ENCODE measurements at places on chromosomes 1 and 21.
A peak's percentile ranks its signal among the peaks of the same experiment; 100 is the strongest.

GRCh38 chr1:228938537-228938901 lies 203.2 kb downstream of the RHOU start:
- H3K36me3 ChIP-seq = no peaks in the 10 kb centered on the region
- H3K27me3 ChIP-seq = peaks cover 1% of the 10 kb centered on the region
- peak overlapping the region; percentile 31 for H3K27ac ChIP-seq
- H3K4me3 ChIP-seq = peak overlapping the region; percentile 44
- peaks cover 32% of the 10 kb centered on the region for H3K4me1 ChIP-seq

- H3K27ac ChIP-seq = no peak overlapping the region
- no peaks in the 10 kb centered on the region for H3K4me1 ChIP-seq
- no peaks in the 10 kb centered on the region for H3K27me3 ChIP-seq
- H3K36me3 ChIP-seq = peaks cover 14% of the 10 kb centered on the region
These were observed 134.2 kb downstream of the SYT2 start for GRCh38 chr1:202575918-202576653.

GRCh38 chr1:211482306-211482705 lies 9.7 kb downstream of the RD3 start:
- no peak for DNase-seq
- H3K27me3 ChIP-seq = peaks cover 16% of the 10 kb centered on the region
- H3K4me1 ChIP-seq = no peaks in the 10 kb centered on the region
- H3K4me3 ChIP-seq = no peak overlapping the region

DNA sequence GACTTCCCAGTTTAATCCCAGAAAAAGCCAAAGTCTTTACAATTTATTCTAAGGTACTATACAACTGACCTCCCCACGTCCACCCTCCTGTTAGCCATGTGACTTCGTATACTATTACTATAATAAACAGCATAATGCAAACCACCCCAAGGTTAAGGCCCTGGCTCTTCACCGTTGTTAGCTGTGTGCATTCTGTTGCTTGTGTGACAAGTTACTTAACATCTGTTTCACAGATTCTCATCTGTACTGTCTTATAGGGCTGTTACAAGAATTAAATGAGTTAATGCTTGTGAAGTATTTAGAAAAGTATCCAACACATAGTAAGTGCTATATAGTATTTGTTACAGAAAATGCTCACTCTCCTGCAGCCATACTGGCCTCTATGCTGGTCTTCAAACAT lies 15.7 kb downstream of the WARS2 start:
- peaks cover 20% of the 10 kb centered on the region for H3K36me3 ChIP-seq
- no peak overlapping the region for H3K27ac ChIP-seq
- no peaks in the 10 kb centered on the region for H3K27me3 ChIP-seq
- no peak for DNase-seq
- no peak overlapping the region for H3K4me3 ChIP-seq

DNA sequence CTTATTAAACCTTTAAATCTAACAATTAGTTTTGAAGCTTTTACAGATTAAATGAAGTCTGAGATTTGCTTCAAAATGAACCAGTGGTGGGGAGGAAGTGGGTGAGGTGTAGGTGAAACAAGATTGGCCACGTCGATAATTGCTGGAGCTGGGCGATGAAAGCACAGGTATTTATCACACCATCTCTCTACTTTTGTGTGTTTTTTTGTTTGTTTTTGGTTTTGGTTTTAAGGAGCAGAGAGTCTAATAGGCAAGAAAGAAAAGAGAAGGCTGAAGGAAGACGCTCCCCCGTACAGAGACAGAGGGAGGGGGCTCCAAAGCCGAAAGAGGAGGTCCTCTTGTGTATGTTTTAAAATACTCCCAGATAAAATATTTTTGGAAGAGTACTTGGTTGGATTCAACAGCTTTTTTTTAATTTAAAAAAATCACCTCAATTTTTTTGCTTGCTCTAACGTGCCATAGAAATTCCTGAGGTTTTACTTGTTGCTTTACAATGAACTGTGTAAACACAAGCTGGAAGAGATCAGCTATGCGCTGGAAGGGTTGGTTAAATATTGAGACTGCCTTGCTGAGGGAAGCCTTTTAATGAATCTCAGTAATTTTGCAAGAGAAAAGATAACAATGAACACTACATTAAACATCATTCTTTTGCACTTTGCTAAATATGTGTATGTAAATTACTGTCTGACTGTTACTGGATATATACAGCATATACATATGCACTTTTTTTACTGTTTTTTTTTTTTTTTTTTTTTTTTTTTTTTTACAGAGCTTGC lies 6.7 kb upstream of the LGALS8 start:
- no peaks in the 10 kb centered on the region for H3K36me3 ChIP-seq
- peak overlapping the region; percentile 22 for H3K4me3 ChIP-seq
- peak overlapping the region; percentile 2 for H3K27ac ChIP-seq

DNA sequence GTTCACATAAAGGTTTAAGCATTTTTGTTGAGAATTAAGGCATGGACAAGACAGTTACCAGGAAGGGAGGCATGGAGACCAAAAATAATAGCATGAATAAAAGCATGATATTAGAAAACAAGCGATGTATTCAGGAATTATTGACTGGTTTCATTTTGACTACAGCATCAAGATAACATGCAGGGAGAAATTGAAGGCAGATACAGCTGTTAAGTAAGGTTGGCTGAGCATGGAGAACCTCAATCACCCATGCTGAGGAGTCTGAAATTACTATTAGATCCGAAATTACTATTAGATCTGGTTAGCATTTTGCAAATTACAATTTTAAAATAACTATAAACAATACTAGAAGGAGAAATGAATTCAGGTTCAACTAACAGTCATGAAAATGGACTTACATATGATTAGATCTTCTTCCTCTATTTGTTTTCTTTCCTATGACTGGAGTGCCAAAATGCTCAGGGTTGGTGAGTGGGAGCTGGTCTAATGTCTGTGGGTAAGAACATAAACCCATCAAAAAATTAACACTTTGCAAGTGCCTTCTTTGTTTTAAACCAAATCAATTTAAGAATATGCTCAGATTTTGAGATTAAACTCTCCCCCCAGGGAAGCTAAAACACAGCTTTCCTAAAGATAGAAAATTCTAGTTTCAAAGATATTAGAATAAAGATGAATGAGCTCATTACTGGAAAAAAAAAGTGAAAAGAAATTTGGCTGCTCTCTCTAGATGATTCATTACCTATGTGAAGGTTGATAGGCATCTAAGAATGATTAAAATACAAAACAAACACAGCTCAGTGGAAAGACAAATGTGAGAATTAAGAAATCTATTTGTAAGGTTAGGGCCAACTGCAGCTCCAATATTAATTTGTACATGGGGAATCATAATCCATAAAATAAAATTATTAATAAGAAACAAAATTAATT lies 81.7 kb downstream of the ARID4B start:
- no peak overlapping the region for H3K4me3 ChIP-seq
- peaks cover 42% of the 10 kb centered on the region for H3K4me1 ChIP-seq
- H3K27me3 ChIP-seq = no peaks in the 10 kb centered on the region
- no peak for DNase-seq

GRCh38 chr1:67674260-67675011 lies 10.6 kb upstream of the GADD45A start:
- H3K27me3 ChIP-seq = peaks cover 8% of the 10 kb centered on the region
- no peaks in the 10 kb centered on the region for H3K4me1 ChIP-seq
- H3K36me3 ChIP-seq = no peaks in the 10 kb centered on the region
- H3K4me3 ChIP-seq = no peak overlapping the region
- no peak for DNase-seq
- no peak overlapping the region for H3K27ac ChIP-seq

- H3K4me1 ChIP-seq = peaks cover 10% of the 10 kb centered on the region
- peaks cover 8% of the 10 kb centered on the region for H3K36me3 ChIP-seq
- H3K4me3 ChIP-seq = peak overlapping the region; percentile 6
- no peak for DNase-seq
These were observed 22.8 kb upstream of the SSBP3 start for GRCh38 chr1:54428837-54429518.

DNA sequence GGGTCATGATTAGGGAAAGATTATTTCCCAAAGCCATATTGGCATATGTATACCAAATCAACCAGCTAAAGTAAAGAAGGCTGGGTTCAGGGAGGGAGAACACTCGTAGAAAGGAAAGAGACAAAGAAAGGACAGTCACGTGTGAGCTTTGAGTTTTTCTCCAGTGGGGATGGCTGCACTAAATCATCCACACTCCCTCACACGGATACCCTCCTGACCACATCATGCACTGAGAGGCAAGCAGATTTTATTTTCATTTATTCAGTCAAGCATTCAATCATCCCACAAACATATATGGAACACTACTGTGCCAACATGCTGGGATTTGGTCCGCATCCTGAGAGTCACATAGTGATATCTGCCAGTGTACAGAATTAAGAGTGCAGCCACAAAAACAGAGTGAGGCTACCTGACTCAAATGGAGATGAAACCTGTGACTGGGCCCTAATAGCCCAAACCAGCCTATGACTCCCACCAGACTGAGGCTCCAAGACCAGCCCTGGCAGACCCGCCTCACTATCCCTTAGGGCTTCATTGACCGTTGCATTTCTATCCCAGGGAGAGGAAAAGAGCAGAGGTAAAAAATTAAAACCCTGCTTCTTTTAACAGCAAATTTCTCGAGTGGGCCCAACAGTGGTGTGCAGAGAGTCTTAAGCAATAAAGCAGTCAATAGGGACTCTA lies 155.9 kb downstream of the BARHL2 start:
- H3K4me1 ChIP-seq = no peaks in the 10 kb centered on the region
- H3K27me3 ChIP-seq = peaks cover 2% of the 10 kb centered on the region
- no peak for DNase-seq
- no peaks in the 10 kb centered on the region for H3K36me3 ChIP-seq

- H3K4me3 ChIP-seq = peak overlapping the region; percentile 76
- H3K4me1 ChIP-seq = peaks cover 13% of the 10 kb centered on the region
- no peak for DNase-seq
- no peaks in the 10 kb centered on the region for H3K36me3 ChIP-seq
These were observed 31.6 kb downstream of the TEX35 start for GRCh38 chr1:178544531-178544930.

DNA sequence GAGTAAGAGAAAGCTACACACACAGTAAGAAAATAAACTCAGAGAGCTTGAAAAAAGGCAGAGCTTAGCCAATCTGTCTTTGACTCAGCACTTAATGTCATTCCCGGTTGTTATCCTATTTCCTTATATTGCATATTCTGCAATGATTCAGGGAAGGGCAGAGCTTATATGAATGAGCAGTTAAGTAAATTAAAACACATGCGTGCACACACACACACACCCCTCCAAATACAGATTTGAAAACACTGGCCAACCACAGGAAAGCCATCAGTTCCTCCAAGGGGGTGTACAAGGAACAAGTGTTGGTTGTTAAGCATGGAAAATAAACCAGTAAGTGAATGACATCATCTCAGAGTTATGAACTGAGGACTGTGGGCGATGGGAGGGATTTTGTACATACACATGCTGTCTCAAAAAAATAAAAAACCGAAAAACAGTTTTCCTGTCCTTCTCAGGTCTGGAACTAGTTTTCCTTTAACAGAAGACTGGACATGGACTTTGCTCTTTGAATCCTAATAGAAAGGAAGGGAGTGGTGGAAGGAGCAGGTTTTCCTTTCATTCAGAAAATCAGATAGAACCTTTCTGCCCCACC lies 1.0 kb downstream of the IQGAP3 start:
- no peak for DNase-seq
- peaks cover 25% of the 10 kb centered on the region for H3K27me3 ChIP-seq
- H3K27ac ChIP-seq = no peak overlapping the region
- peaks cover 22% of the 10 kb centered on the region for H3K4me1 ChIP-seq
- no peak overlapping the region for H3K4me3 ChIP-seq

- no peaks in the 10 kb centered on the region for H3K4me1 ChIP-seq
- H3K27ac ChIP-seq = no peak overlapping the region
- DNase-seq = no peak
- peaks cover 5% of the 10 kb centered on the region for H3K27me3 ChIP-seq
- no peak overlapping the region for H3K4me3 ChIP-seq
- no peaks in the 10 kb centered on the region for H3K36me3 ChIP-seq
These were observed 320.9 kb downstream of the ASTN1 start for GRCh38 chr1:176843352-176844297.

DNA sequence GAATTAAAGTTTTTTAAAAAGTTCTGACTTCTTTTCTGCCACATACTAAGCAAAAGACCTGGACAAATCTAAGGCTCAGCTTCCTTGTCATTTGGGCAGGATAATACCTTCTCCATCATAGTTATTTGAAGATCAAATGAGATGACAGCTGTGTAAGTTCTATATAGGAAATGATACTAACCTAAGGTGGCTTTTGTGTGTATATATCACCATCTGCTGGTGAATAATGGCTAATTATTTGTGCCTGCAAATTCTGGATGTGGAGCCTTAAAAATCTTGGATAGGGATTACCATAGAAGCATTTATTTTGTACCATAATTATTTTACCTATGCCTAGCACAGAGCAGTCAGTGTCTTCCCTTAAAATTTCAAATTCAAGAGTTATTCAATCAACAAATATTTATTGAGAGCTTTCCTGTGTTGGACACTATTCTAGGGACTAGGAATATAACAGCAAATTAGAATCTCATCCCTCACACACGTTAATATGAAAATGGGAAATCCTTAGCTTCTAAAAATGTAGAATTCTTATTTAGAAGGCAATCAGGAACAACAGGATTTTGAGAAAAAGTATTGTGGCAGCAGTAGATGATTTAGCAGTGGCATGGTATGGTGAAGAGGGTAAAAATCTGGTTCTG lies 89.8 kb downstream of the TMEM200B start:
- H3K27me3 ChIP-seq = no peaks in the 10 kb centered on the region
- no peaks in the 10 kb centered on the region for H3K4me1 ChIP-seq
- DNase-seq = peak; percentile 37
- H3K4me3 ChIP-seq = no peak overlapping the region
- peaks cover 28% of the 10 kb centered on the region for H3K36me3 ChIP-seq

GRCh38 chr1:218872026-218872425 lies 301.7 kb upstream of the LYPLAL1 start:
- no peak overlapping the region for H3K4me3 ChIP-seq
- H3K27ac ChIP-seq = no peak overlapping the region
- no peaks in the 10 kb centered on the region for H3K27me3 ChIP-seq
- no peak for DNase-seq
- no peaks in the 10 kb centered on the region for H3K36me3 ChIP-seq

- DNase-seq = no peak
- no peak overlapping the region for H3K27ac ChIP-seq
- no peaks in the 10 kb centered on the region for H3K4me1 ChIP-seq
- H3K27me3 ChIP-seq = peaks cover 2% of the 10 kb centered on the region
- H3K36me3 ChIP-seq = no peaks in the 10 kb centered on the region
These were observed 39.8 kb upstream of the NFIA start for GRCh38 chr1:61042466-61043009.

DNA sequence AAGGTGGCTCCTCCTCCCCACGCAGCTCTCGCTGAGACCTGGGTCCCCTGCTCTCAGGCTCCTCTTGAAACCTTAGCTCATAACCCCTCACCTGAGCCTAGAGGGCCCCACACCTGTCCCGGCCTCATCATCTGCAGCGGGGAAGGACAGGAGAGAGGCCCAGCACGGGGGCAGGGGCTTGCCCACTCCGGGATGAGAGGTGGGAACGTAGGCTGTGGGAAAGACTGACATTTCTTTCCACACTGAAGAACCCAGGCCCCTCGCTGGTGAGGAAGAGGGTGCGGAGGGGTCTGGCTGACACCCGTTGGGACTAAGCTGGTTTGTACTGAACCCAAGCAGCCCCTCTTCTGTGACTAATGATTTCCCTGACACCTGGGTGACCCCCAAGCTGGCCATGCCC lies 14.0 kb upstream of the NES start:
- peaks cover 17% of the 10 kb centered on the region for H3K27me3 ChIP-seq
- H3K4me1 ChIP-seq = peaks cover 3% of the 10 kb centered on the region
- H3K27ac ChIP-seq = no peak overlapping the region
- no peaks in the 10 kb centered on the region for H3K36me3 ChIP-seq

- peaks cover 74% of the 10 kb centered on the region for H3K4me1 ChIP-seq
- H3K36me3 ChIP-seq = no peaks in the 10 kb centered on the region
- DNase-seq = no peak
- H3K4me3 ChIP-seq = no peak overlapping the region
- H3K27me3 ChIP-seq = peaks cover 3% of the 10 kb centered on the region
- H3K27ac ChIP-seq = no peak overlapping the region
These were observed 26.1 kb downstream of the PRKACB start for GRCh38 chr1:84170171-84170570.

Data from immature natural killer cell (primary cell).